ENCODE measurements at places on chromosomes 11 and 22. TPM values are rescaled to one million over a fixed set of nuclear protein-coding genes. Genes with fewer than 3 reads are reported as not detected.
A peak's percentile ranks its signal among the peaks of the same experiment; 100 is the strongest.

The TRIM6 gene
- 5.1 TPM for total RNA-seq

GRCh38 chr11:13782390-13783075 is 114.1 kb downstream of the FAR1 start:
- H3K4me3 ChIP-seq: no peak overlapping the region
- DNase-seq: no peak
- H3K27ac ChIP-seq: no peak overlapping the region
- no peaks in the 10 kb centered on the region for H3K4me1 ChIP-seq
- no peaks in the 10 kb centered on the region for H3K36me3 ChIP-seq
- no peaks in the 10 kb centered on the region for H3K27me3 ChIP-seq

- H3K27ac ChIP-seq: no peak overlapping the region
- H3K4me3 ChIP-seq: no peak overlapping the region
Measured at GRCh38 chr11:94877443-94878200, 95.7 kb downstream of the CWC15 start.

The ATF4 gene
- total RNA-seq: 305 TPM

- H3K27ac ChIP-seq: no peak overlapping the region
- H3K27me3 ChIP-seq: no peaks in the 10 kb centered on the region
- no peak for DNase-seq
- no peaks in the 10 kb centered on the region for H3K4me1 ChIP-seq
- H3K36me3 ChIP-seq: no peaks in the 10 kb centered on the region
Measured at GRCh38 chr11:2843551-2843950, 42.0 kb downstream of the CDKN1C start.

DNA sequence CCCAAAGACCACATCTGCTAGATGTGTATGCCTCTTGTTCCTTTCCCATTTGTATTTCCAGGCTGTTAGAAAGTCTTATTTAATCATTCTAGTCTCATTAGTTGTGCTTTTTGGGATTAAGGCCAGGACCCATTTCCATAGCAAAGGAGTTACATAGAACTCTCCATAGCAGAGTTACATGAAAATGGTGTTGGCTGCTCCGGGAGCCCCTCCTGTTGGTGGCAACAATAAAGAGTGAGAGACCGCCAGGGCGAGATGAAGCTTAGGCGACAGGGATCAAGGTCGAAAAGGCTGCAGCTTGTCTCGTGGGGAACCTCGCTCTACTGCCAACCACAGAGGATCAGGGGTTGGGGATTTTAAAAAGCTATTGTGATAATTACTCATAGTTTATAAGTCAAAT is 58.3 kb downstream of the GRIK4 start:
- H3K4me1 ChIP-seq: no peaks in the 10 kb centered on the region
- DNase-seq: no peak
- H3K27ac ChIP-seq: no peak overlapping the region
- H3K36me3 ChIP-seq: no peaks in the 10 kb centered on the region

- no peaks in the 10 kb centered on the region for H3K4me1 ChIP-seq
- no peaks in the 10 kb centered on the region for H3K27me3 ChIP-seq
- no peaks in the 10 kb centered on the region for H3K36me3 ChIP-seq
- DNase-seq: peak; percentile 70
- no peak overlapping the region for H3K4me3 ChIP-seq
Measured at GRCh38 chr11:76621868-76622267, 48.7 kb downstream of the LRRC32 start.

DNA sequence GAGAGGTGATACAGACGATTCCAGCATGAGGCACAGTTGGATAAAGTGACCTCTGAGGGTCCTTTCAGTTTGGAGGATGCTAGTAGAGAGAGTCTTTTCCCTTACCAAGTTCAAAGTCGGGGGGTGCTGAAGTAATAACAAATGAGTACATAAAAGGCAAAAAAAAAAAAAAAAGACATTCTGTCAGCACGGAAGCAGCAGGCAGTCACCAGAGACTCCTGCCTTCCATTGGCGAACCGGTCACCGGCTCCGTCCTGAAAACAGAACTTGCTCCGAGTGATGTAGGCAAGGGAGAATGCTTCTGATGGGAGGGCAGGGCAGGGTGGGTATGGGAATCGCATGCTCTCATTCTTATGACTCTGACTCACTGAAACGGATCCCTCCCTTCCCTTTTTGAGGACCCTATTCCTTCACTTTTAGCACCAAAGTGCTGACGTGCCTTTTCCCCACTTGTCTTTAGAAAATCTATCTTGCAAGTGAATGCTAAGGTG is 65.9 kb downstream of the PRR5L start:
- DNase-seq: peak; percentile 78
- H3K36me3 ChIP-seq: no peaks in the 10 kb centered on the region
- H3K27ac ChIP-seq: no peak overlapping the region
- H3K4me1 ChIP-seq: no peaks in the 10 kb centered on the region
- no peaks in the 10 kb centered on the region for H3K27me3 ChIP-seq

GRCh38 chr11:45736424-45736823 is 68.5 kb upstream of the SLC35C1 start:
- H3K4me1 ChIP-seq: no peaks in the 10 kb centered on the region
- no peak for DNase-seq
- no peak overlapping the region for H3K27ac ChIP-seq
- H3K4me3 ChIP-seq: no peak overlapping the region
- no peaks in the 10 kb centered on the region for H3K27me3 ChIP-seq
- no peaks in the 10 kb centered on the region for H3K36me3 ChIP-seq

DNA sequence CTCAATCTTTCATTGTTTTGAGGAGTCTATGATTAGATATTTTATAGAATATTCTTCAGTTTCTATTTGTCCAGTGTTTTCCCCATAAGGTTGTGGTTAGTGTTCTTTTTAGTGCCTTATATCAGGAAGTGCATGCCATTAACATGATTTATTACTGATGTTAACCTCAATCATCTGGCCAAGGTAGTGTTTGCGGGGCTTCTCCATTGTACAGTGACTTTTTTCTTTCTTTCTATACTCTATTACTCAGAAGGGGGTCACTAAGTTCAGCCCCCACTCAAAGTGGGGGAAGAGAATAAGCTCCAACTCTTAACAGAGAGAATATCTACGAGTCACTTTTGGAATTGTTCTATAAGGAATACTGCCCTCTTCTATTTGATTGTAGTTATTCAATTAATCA is 415.8 kb downstream of the DYNC2H1 start:
- no peak overlapping the region for H3K27ac ChIP-seq
- no peaks in the 10 kb centered on the region for H3K4me1 ChIP-seq
- no peak for DNase-seq
- no peak overlapping the region for H3K4me3 ChIP-seq

DNA sequence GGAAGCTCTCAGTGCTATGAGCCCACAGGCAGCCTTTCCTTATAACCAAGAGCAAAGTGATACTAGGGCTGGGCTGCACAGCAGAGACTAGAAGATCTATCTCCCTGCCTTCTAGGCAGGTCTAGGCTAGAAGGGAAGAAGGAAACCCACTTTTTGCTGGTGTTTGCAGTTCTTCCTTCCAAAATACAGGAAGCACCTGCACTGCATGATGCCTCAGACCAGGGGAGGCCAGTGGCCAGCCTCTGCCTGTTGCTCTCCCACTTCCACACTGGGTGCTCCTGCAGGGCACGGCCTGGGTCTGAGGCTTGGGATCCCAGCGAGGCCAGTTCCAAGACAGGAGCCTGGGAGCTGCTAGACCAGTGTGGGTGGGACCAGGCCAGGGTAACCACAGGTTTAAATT is 6.0 kb upstream of the UCP3 start:
- no peaks in the 10 kb centered on the region for H3K4me1 ChIP-seq
- no peak for DNase-seq
- no peaks in the 10 kb centered on the region for H3K27me3 ChIP-seq
- H3K4me3 ChIP-seq: no peak overlapping the region
- H3K36me3 ChIP-seq: no peaks in the 10 kb centered on the region
- no peak overlapping the region for H3K27ac ChIP-seq

DNA sequence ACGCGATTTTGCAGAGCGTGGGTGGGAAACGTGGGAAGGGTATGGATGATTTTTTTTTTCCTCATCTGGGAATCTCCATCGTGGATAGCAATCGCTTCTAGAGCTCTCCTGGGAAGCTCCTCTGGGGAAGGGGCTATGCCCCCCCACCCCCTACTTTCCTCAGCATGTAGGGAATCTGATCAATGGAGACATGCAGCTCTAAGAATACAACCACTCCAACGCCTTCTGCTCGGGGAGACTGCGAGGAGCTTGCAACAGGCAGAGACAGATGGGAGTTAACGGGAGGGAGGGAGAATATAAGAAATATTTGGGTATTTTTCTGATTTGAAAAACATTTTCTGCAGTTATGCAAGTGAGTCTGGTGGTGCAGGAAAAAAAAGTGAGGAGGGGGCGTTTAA is 104.6 kb upstream of the HSD17B12 start:
- H3K4me3 ChIP-seq: no peak overlapping the region
- H3K27ac ChIP-seq: no peak overlapping the region
- no peaks in the 10 kb centered on the region for H3K27me3 ChIP-seq
- no peaks in the 10 kb centered on the region for H3K36me3 ChIP-seq

The SYT8 gene
- total RNA-seq: 0.19 TPM

DNA sequence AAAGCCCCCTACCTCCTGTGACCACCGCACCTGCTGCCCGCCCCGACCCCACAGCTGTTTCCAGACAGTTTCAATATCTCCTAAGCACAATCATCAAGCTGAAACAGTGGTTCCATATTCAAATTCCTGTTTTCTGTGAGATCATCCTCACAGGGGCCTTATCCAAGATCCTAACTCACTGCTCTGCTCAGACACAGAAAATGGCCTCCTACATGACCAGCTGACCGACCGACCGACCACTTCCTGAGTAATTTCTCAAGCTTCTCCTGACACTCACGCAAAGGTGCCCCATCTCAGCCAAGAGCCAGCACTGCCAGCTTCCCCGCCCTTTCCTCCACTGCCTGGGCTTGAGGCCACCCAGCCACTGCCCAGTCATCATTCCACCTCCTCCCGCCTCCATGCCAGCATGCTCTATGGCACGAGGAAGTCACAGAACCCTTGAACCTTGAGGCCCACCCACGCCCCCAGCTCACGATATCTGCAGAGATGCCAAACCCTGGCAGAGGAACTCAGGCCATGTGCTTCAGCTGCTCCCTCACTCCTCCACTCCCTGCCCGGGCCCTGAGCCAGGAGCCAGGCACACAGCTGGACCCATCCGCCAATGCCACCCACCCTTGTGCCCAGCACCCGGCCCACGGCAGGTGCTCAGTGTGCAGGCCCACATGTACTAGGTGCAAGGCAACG is 14.0 kb downstream of the KIAA0930 start:
- H3K27ac ChIP-seq: no peak overlapping the region
- no peaks in the 10 kb centered on the region for H3K36me3 ChIP-seq
- H3K4me3 ChIP-seq: no peak overlapping the region
- DNase-seq: peak; percentile 73

DNA sequence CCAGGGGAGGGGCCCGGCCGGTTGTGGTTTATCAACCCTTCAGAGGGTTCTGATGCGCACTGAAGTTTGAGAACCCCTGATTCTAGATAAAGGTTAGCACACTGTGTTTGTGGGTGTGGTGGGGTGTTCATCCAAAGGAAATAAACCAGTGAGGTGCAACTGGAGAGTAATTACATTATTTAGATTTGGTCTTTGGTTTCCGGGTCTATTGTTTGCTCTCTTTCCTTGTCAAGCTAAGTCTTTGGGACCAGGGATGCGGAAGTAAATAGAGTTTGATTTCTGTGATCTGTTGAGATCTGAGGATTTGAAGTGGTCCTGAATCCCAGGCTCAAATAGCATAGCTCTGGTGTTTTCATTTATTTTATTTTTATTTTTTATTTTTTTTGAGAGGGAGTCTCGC is 50.5 kb upstream of the CLMP start:
- H3K27me3 ChIP-seq: no peaks in the 10 kb centered on the region
- H3K4me1 ChIP-seq: no peaks in the 10 kb centered on the region
- H3K36me3 ChIP-seq: no peaks in the 10 kb centered on the region
- H3K4me3 ChIP-seq: no peak overlapping the region

The CCDC81 gene
- total RNA-seq: 3.1 TPM

The STK33 gene
- 0.88 TPM for total RNA-seq

GRCh38 chr11:45655831-45656230 is 9.6 kb downstream of the CHST1 start:
- H3K4me3 ChIP-seq: no peak overlapping the region
- DNase-seq: peak; percentile 21
- H3K4me1 ChIP-seq: no peaks in the 10 kb centered on the region
- H3K27me3 ChIP-seq: no peaks in the 10 kb centered on the region
- H3K27ac ChIP-seq: no peak overlapping the region

The OR2AG2 gene
- total RNA-seq: 0.10 TPM

- H3K4me3 ChIP-seq: no peak overlapping the region
- H3K27me3 ChIP-seq: no peaks in the 10 kb centered on the region
- DNase-seq: no peak
- H3K4me1 ChIP-seq: no peaks in the 10 kb centered on the region
Measured at GRCh38 chr11:46315033-46315738, 32.1 kb upstream of the DGKZ start.

GRCh38 chr22:37141971-37142370 is 7.7 kb downstream of the IL2RB start:
- no peaks in the 10 kb centered on the region for H3K36me3 ChIP-seq
- no peak overlapping the region for H3K4me3 ChIP-seq
- H3K27ac ChIP-seq: no peak overlapping the region

DNA sequence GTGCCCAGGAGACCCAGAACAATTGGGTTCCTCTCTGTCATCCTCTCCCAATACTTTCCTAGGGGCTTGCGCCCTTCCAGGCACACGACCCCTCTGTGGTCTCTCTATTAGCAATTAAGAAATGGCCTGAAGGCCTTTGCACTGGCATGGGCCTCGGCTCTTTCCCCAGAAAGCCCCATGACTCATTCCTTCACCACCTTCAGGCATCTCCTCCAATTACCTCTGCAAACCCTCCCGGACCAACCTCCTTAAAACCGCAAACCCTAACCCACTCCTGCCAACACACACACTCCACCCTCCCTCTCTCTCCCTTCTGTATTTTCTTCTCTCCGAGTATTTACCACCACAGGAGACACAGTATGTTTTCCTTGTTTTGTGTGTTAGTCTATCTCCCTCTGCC is 36.7 kb downstream of the LARGE1 start:
- no peak overlapping the region for H3K27ac ChIP-seq
- no peaks in the 10 kb centered on the region for H3K4me1 ChIP-seq
- no peaks in the 10 kb centered on the region for H3K27me3 ChIP-seq
- DNase-seq: no peak

DNA sequence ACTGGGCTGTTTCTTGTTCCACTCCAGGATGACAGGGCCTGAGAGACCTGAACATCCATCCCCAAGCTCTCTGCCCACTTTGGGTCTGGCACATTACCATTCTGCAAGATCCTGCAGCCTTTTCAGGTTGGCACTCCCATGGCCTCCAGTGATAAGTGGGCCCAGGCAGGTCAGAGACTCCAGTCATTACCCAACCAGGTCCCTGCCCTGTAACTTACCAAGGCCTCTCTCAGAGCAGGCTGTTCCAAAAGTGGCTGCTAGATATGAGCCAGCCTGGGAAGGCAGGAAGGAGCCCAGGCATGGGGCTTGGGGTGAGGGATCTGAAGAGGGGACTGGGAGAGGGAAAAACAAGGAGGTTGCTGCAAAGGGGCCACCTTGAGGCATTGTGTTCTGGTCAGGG is 35.9 kb downstream of the KCNQ1OT1 start:
- no peak overlapping the region for H3K27ac ChIP-seq
- no peak overlapping the region for H3K4me3 ChIP-seq
- DNase-seq: no peak
- no peaks in the 10 kb centered on the region for H3K4me1 ChIP-seq
- no peaks in the 10 kb centered on the region for H3K36me3 ChIP-seq

Measured in aorta (tissue), 5 donors.